Esophagus squamous epithelium (tissue), 5 donors: ENCODE measurements at places on chromosomes 12 and 14.

DNA sequence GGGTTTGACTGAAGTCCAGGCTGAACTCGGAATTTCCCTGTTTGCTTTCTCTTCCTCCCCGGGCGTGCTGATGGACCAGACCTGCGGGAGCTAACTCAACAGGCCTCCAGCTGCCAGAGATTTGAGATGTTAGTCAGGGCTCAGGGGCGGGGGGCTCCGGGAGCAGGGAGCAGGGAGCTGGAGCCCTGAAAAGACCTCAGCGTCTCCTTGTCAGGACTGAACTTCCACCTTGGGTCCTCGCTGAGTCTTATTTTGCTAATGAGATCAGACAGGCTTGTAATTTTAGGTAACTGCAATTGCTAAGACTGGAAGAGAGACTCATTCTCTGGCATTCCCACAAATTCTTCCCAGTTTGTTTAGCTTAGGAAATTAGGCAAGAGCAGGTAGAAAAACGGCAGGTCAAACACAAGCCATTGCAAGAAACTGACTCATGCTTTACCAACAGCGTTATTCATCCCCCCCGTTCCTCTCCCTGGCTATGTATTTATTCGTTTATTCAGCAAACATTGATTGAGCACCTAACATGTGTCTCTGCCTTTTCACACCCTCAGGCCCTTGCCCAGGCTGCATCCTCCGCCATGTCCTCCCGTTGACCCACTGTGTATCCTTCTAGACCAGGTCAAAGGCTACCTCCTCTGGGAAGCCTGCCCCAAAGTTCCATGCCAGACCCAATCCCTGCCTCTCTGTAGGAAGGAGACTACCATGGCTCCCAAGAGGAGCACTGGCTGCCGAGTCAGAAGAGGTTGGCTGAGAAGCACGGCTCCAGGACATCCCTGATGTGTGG, 80.4 kb upstream of the DIO3 start:
- no peak for DNase-seq

GRCh38 chr12:45357539-45358417, 141.9 kb downstream of the ANO6 start:
- no peak for DNase-seq

DNA sequence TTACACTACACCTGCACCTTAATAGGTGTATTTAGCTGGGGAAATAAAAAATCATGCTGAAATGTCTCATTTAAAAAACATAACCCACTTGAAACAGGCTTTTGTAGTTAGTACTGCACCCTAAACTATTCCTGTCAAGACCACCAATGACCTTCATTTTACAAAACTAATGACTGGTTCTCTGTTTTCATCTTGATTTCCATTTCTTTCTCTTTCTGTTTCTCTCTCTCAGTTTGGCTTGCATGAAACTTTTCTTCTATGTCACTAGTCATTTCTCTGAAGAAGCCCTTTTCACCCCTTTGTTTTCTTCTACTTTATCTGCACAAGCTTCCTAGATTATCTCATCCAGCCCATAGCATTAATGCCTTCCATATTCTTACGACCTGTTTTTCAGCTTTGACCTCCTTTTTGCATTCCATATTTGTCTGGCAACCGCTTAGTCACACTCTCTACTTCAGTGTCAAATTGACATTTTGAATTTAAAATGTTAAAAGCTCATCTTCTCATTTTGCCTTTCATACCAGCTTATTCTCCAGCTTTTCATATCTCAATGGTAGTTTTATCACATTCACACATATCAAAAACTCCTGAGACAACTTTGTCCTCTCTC, 32.7 kb upstream of the KLRF1 start:
- no peak for DNase-seq

GRCh38 chr12:65634626-65635331, 189.5 kb upstream of the HMGA2 start:
- DNase-seq: no peak

DNA sequence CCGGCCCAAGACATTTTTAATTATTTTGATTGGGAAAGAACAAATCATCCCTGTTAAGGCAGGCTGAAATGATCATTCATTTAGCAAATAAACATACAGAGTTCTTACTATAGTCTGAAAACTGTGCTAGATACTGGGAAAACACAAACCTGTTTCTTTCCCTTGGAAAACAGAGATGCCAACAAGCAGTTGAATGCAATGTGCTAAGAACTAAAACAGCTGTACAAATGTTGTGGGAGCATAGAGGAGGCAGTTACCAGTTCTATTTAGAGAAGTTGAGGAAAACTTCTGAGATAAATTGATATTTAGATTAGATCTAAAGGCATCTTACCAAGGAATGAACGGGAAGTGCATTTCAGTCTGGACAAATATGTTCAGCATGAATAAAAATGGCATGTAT, 3.2 kb upstream of the NECAP1 start:
- no peak for DNase-seq

- DNase-seq: no peak
Observed at GRCh38 chr12:123131291-123131832, 19.5 kb downstream of the PITPNM2 start.

- DNase-seq: no peak
Observed at GRCh38 chr12:30602678-30603077, 93.0 kb downstream of the IPO8 start.

GRCh38 chr14:72237722-72238666, 305.8 kb downstream of the RGS6 start:
- no peak for DNase-seq

DNA sequence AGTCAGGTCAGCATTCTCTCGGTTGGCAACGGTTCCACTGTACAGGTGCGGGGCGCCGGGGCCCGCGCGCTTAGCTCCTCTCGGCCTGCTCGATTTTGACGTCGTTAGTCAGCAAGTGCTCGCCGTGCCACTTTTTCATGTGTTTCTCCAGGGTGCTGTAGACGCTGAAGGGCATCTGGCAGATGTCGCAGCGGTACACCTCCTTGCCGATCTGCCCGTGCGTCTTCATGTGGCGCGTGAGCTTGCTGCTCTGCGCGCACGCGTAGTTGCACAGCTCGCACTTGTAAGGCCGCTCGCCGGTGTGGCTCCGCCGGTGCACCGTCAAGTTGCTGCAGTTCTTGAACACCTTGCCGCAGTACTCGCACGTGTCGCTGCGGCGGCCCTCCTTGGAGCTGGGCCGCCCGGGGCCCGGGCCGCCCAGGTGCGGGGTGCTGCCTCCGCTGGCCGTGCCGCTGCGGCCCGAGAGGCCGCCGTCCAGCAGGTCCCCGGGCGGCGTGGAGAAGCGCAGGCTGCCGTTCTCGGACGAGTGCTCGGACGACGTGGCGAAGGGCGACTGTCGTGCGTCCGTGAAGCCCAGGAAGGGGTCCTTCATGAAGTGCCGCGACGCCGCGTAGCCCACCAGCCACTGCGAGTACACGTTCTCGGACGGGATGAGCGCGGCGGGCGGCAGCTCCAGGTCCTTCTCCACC, 97.8 kb downstream of the BCL11B start:
- DNase-seq: no peak
